Jurkat, Clone E6-1 (cell line): ENCODE measurements at places on chromosomes 12 and 14.
A peak's percentile ranks its signal among the peaks of the same experiment; 100 is the strongest.

- no peak for DNase-seq
Measured at GRCh38 chr12:21485998-21486397, 15.4 kb downstream of the RECQL start.

- DNase-seq, result peak; percentile 57
Measured at GRCh38 chr12:13362260-13362841, 165.8 kb downstream of the EMP1 start.

GRCh38 chr12:108823804-108824203 is 33.6 kb downstream of the SSH1 start:
- no peak for DNase-seq

- DNase-seq, result no peak
Measured at GRCh38 chr12:106429636-106430035, 72.1 kb downstream of the POLR3B start.

GRCh38 chr12:3157581-3158323 is 80.6 kb downstream of the TSPAN9 start:
- no peak for DNase-seq

GRCh38 chr12:21797539-21797938 is 23.0 kb upstream of the KCNJ8 start:
- DNase-seq, result no peak

- no peak for DNase-seq
Measured at GRCh38 chr14:100733152-100733850, 6.6 kb downstream of the DLK1 start.

- DNase-seq, result no peak
Measured at GRCh38 chr12:20047901-20048300, 320.4 kb upstream of the PDE3A start.

GRCh38 chr12:88834226-88834625 is 254.0 kb upstream of the KITLG start:
- DNase-seq, result no peak

DNA sequence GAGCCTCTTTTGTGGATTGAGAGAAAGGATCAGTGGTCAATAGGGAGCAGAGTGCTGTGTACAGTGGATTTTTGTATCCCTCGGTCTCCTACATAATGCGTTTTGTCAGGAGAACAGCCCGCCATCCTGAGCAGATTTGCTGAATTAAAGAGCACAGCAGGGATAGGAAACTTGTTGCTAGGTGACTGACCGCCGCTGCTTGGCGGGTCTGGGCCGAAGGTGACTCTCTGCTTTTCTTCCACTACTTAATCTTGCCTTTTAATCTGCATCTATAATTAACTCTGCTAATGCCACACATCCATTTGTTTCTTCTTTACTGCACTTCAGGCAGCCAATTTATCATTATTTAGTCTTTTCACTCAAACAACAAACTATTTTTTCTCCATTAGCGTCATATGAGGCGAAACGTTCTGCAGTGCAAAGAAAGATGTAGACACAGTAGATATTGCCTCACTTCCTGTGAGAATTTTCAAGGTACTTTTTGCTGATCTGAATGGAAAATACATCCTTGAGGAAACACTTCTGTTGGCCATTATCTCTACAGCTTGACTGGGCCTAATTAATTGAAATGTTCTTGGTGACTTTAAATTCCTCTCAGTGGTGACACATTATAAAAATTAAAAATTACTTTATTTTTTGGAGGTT is 108.0 kb downstream of the PPM1A start:
- DNase-seq, result no peak

DNA sequence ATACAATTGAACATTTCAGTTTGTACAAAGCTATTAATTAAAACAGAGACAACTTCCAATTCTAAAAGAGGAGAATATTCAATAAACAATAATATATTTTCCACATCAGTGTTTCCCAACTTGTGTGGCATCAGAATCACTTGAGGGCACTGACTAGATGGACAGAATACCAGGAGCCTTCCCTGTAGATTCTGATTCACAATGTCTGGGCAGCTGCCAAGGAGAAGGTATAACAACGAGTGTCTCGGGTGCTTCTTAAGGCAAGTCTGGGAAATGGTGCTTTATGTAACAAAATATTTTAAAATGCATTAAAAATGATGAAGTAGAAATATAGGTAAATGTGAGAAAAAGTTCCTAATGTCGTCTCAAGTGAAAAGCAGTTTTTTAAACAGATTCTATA is 26.2 kb downstream of the GALC start:
- DNase-seq, result no peak

DNA sequence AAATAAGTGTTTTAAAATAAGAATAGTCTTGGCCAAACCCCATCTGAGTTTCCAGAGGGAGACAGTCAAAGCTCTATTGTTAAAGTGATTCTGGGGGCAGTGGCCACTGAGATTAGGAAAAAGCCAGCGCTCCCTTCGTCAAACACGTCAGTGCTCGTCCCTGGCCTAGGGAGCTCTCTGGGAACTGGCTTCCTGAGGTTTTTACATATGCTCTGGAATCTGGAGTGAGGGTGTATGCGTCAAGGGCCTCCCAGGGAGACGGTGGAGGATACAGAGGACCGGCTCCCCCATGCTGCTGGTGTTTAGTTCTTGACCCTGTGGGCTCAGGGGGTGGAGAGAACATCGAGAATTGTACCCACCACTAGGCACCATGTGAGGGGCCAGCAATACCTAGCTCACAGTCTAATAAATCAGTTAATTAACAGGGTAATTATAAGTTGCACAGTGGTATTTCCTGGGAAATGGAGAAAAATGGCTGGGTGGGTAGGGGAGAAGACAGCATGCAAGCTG is 87.0 kb downstream of the SLC25A47 start:
- DNase-seq, result no peak

DNA sequence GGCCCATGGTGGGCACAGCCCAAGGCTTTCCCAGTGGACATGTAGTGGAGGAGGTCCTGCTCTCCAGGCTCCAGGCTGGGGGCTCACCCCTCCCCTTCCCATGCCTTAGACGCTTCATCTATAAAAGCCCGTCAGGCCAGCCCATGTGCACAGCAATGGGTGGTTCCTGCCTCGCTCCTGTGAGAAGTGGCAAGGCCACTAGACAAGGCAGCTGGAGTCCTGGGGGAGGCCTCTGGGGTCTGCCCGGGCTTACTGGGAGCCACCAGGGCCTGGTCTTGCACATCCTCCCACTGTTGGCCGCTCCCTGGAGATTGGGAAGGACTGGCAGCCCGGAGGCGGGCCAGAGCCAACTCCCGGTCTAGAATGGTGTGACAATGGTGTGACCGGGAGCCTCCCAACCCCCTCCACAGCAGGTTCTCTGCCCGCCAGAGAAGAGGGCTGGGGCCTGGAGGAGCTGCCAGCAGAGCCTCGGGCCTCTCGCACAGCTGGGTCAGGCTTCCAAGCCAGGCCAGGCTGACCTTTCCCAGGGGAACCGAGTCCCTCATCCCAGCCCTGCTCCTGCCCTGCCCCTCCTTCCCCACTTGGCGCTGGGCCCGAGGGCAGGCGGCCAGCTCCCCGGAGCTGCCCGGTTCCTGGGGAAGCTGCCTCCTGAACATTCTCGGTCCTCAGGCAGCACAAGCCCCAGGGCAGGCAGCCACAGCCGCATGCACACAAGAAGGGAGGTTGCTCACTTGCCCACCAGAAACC is 97.9 kb downstream of the RFLNA start:
- no peak for DNase-seq

DNA sequence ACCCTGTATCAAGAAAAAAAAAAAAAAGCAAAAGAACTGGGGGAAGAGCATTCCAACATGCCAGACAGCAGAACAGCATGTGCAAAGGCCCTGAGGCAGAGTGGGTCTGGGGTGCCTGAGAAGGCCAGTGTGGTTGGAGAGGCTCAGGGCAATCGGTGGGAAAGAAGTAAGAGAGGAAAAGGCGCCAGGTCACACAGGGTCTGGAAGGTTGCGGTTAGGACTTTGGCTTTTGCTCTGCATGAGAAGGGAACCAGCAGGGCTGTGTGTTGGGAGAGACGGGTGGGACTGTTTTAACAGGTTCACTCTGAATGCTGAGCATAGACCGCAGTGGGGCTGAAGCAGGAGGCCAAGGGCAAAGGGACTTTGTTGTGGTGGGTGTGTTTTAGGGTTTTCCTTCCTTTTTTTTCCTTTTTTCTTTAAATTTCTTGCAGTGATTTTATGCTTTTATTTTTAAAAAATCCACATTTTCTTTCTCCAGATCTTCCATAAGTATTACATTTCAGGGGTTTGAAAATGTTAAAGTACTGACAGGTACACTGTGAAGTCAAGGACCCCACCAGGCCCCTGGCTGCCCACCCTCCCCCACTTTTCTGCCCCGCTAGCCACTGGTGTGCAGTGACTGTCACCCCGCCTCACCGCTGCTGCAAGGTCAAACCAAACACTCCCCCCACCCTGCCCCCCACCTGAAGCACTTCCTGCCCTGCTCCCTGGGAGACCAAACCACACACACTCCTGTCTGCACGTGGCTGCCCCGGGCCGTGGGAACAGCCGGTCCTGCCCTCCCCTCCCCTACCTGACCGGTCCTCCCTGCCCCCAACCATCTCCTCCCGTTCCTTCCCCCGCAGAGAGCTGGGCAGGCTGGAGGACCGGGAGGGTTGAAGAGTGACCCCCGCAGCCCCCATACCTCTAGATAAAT is 30.0 kb downstream of the DTX1 start:
- peak; percentile 91 for DNase-seq

- no peak for DNase-seq
Measured at GRCh38 chr12:58645946-58646345, 274.4 kb downstream of the LRIG3 start.

GRCh38 chr14:24434036-24434435 is 4.3 kb downstream of the KHNYN start:
- DNase-seq, result no peak

- no peak for DNase-seq
Measured at GRCh38 chr14:59753512-59753911, 117.1 kb downstream of the RTN1 start.

DNA sequence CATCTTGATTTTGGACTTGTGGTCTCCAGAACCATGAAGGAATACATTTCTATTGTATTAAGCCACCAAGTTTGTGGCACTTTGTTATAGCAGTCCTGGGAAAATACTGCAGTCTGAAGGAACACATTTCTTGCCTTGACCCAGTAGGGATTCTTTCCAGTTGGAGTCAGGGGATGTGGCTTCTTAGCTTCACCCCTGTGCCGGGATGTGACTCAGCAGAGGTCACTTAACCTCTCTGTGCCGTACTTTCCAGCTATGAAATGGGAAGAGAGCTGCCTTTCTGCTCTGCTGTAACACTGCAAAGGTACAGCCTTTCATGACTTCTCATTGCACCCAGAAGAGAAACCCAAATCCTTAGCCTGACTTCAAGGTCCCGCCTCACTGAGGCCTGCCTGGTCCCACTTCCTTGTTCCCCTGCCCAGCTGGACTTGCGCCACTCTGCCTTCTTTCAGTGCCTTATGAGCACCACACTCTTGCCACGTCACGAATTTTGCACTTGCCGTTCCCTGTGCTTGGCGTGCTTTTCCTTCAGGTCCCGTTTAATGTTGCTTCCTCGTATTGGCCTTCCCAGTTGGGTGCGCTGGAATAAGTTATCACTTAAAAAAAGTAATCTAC is 24.2 kb downstream of the CHST11 start:
- no peak for DNase-seq

GRCh38 chr14:65371784-65372183 is 40.7 kb upstream of the FUT8 start:
- DNase-seq, result no peak

GRCh38 chr12:125081427-125081826 is 16.2 kb downstream of the AACS start:
- DNase-seq, result no peak

DNA sequence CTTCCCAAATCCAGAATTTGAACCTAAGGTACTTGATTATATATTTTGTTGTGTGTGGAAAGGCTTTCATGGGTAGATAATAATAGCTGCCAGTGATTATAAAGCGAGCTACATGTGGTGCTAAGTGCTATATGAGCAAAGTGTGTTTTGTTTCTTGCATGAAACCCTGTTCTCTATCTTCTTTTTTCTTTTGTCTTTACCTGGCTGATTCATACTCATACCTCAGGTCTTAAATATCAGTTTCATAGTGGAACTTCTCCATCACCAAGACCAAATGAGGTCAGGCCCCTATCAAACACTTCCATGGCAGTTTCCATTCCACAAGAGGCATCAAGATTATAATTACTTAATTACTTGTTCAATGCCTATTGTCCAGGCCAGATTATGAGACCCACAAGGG is 6.9 kb downstream of the MAP3K9 start:
- no peak for DNase-seq

DNA sequence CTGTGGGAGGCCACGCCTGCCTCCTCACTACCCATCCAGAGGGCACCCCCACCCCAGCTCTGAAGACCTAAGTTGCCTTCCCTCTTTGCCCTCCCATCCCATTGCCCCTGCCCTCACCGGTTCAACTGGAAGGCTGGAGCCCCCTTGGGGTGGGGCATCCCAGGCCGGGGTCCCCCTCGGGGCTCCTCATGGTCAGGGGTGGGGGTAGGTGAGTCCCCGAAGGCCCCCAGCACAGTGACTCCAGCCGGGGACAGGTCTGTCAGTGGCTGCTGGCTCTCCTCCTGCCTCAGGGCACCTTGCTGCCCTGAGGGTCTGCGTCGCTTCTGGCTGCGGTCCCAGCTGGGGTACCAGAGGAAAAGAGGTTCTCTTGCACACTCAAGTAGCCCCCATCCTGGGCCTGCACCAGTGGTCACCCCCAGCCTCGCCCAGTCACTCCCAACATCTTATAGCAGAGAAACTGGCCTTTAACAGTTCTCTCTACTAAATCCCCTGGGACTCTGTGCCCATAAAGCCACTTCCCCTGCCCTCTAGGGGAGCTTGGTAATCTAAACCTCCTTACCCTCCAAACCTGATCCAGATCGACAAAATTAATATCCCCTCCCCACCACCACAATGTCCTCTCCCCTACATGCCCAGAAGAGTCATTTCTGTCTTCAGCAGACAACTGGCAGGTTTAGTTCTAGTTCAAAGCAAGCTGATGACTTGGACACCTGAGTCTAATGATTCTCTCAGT is 5.1 kb downstream of the PIANP start:
- no peak for DNase-seq

GRCh38 chr12:105983622-105984320 is 155.0 kb downstream of the NUAK1 start:
- DNase-seq, result no peak

DNA sequence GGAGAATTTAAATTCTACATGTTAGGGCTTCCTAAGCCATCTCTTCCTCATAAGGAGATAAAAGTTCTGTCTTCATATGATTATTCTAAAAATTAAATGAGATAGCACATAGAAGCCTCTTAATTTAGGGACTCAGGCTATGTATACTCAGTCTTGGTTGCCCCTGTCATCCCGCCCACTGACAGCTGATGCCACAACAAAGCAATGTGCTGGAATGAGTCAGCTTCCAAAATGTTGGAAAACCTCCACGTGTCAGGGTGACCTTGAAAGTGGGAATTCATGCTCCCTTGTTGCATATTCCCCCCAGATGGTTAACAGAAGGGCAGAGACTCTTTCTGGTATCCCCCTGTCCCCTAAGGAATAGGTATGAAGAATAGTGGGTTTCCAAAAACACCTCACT is 238.0 kb upstream of the DDHD1 start:
- no peak for DNase-seq

GRCh38 chr12:113926788-113927187 is 39.3 kb downstream of the RBM19 start:
- DNase-seq, result no peak

- peak; percentile 33 for DNase-seq
Measured at GRCh38 chr12:65192963-65193516, 23.7 kb downstream of the LEMD3 start.
